ENCODE measurements at places on chromosomes 7 and 10. TPM values are rescaled to one million over a fixed set of nuclear protein-coding genes. Genes with fewer than 3 reads are reported as not detected.

The PAPSS2 gene
- total RNA-seq, result 8.6 TPM

The NUDT13 gene
- 4.1 TPM for total RNA-seq

The ZNF239 gene
- 2.0 TPM for total RNA-seq

The NUTM2E gene
- not detected for total RNA-seq

The SH2D4B gene
- not detected for total RNA-seq

The ZCWPW1 gene
- total RNA-seq, result 5.4 TPM

The BRAT1 gene
- total RNA-seq, result 14.7 TPM

The RSPH10B2 gene
- total RNA-seq, result not detected

The ICA1 gene
- 37.1 TPM for total RNA-seq

DNA sequence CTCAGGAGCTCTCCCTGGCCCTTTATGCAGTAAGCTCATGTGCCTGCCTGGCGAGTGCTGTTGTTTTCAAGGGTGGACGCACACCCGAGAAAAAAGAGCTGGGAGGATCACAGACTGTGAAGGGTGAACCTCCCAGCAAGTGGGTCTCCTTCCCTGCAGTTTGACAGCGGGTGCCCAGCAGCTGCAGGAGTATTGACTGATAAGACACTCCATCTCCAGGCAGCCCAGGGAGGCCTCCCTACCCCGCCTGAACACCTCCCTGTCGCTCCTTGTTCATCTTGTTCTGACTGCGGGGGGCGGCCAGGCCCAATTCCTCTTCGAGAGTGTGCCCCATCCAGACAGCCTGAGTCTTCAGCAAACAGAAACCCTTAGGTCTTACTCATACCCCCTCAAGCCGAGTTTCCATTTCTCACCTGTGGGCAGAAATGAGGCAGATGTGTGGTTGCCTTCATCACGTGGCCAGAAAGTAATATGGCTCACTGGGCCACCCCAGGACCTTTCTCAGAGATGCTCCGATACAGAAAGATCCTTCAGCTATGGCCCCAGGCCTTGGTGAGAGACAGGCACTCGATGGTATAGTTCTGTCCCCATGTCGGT lies 17.2 kb downstream of the MDH2 start:
- DNase-seq, result no peak

GRCh38 chr7:116872026-116872425 lies 9.6 kb downstream of the CAPZA2 start:
- DNase-seq, result no peak

DNA sequence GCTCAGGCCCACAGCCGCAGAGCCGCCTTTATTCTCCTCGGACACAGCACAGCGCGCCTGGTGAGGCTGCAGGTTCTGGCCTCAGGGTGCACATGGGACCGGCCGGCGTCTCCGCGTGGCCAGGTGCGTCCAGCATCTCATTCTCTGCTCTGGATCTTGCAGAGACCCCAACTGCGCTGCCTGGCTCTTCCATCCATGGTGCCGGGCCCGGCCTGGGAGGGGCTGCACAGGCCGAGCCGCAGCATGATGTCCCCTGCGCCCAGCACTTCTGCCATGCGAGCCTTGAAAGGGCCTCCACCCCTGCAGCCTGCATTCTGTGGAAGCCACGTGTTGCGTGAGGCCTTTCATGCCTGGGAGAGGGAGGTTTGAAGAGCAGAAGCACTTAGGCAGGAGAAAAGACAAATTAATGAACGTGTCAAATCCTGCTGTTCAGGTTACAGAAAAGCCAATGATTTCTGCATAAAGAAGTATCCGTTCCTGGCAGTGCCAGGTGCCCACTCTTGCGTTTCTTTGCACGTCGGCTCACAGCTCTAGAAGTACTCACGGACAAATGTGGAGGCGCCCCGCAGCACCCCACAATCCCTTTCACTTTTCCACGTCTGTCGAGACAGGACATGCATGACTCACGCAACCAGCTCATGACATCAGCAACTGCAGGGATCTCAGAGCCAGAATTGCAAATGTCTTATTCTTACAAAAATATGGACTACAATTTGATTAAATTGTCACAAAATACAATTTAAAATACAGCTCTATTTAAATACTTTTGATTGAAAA lies 571.4 kb downstream of the DNAJB6 start:
- DNase-seq, result no peak

GRCh38 chr7:3636131-3636860 lies 335.2 kb downstream of the SDK1 start:
- no peak for DNase-seq

GRCh38 chr10:104026762-104027161 lies 58.9 kb downstream of the COL17A1 start:
- DNase-seq, result no peak

DNA sequence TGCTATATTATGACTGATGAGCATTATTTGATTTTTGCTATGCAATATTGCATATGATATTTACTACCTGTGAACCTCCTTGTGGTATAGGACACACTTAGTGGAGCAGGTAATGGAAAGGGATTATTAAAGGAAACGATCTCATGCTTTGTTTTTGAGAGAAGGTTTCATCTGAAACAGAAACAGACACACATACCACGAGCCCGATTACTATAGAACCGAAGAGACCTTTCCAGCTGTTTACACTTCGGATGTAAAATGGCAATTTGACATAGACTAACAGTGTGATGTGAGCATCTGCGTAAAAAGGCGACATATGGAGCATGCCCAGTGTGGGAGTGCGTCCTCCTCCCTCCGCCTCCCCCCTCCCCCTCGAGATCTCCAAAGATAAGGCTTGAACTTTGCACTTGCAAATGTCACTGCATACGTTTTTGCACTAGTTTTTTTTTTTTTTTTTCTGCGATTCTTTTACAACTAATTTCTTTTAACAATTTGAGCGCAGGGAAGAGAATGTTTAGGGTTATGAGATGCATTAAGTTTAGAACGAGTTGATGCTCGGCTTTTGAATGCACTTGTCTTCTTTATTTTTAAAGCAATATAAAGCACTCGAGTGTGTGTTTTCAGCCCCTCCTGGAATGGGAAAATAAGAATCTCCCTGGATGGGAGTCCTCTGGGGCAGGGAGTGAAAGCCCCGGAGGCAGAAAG lies 251.0 kb downstream of the NSUN6 start:
- no peak for DNase-seq

DNA sequence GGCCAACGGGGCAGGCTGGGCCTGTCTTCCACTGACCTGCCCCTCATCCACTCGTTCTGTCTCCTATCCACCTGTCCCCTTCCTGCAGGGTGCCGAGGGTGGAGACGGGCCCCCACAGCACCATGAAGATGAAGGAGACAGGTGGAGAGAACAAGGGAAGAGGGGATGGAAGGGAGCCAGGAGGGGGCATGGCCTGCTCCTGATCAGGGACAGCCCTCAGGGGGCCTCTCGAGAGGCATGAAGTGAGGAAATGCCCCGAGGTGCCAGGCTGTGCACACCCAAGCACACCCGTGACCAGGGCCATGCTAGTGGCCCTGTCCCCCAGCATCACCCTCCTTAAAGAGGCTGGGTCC lies 111.2 kb downstream of the ZMIZ1 start:
- no peak for DNase-seq

GRCh38 chr10:114172776-114173602 lies 1.0 kb downstream of the CCDC186 start:
- no peak for DNase-seq

DNA sequence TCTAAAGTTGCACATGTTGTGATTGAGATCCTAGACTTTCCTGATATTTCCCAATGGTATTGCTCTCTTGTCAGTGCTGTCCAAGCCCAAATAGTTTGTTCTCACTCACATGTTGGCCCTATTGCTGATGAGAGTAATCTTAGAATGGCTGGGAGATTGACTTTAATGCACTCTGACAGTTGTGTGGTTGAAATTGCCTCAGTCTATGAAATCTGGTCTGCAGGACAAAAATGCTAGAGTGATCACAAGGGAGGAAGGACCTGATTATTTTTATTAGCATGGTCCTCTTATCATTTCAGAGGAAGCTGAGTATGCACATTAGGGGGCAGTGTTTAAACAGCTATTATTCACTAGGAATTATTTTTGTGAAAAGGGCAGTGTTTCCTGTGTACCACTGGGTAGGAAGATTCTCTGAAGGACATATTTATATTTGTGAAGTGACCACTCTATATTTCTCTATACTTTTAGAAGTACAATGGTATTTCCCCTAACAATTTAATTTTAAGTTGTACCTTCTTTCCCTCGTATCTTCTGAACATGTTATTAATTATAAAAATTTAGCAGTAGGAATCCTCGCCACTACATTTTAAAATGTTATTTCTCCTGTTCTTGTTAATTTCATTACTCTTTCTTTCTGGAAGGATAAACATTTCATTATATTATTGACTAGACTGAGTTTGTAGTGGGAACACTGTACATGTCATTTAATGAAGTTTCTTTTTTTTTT lies 64.4 kb downstream of the SUGCT start:
- DNase-seq, result no peak

GRCh38 chr7:95421847-95422444 lies 12.9 kb downstream of the PON2 start:
- DNase-seq, result no peak

GRCh38 chr10:97892939-97893338 lies 43.3 kb downstream of the GOLGA7B start:
- DNase-seq, result no peak

GRCh38 chr10:35226507-35226906 lies 99.9 kb downstream of the CREM start:
- no peak for DNase-seq

GRCh38 chr10:22988581-22989360 lies 60.9 kb downstream of the ARMC3 start:
- no peak for DNase-seq

DNA sequence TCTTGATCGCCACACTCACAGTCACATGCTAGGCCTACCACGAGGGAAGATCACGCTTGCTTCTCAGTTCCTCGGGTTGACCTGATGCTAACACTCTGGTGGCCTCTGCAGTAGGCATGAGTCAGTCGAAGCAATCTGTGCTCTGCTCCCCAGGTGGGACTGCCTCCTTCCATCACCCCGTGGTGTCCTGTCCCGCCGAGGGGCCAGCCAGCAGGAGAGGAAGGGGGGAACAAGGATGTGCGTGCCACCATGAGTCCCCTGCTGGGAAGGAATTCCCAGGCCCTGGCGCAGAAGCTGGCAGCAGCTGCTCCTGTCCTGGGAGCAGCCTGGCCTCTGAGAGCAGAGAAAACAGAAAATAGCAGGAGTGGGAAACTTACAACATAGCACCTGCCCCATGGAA lies 695.0 kb upstream of the NRP1 start:
- no peak for DNase-seq

Data from Right ventricle myocardium superior (tissue), 1 donor.